Activated CD4-positive, alpha-beta T cell treated with anti-CD3 and anti-CD28 coated beads, Interleukin-2, amount 50 U/mL, for 4 hours (primary cell): ENCODE measurements at places on chromosomes 7 and 10.

GRCh38 chr7:17406738-17407137, 108.3 kb downstream of the AHR start:
- DNase-seq = no peak

- DNase-seq = no peak
These were observed 849.9 kb upstream of the GHITM start for GRCh38 chr10:83289373-83289772.

- DNase-seq = no peak
These were observed 12.2 kb downstream of the CPA2 start for GRCh38 chr7:130278860-130279259.

DNA sequence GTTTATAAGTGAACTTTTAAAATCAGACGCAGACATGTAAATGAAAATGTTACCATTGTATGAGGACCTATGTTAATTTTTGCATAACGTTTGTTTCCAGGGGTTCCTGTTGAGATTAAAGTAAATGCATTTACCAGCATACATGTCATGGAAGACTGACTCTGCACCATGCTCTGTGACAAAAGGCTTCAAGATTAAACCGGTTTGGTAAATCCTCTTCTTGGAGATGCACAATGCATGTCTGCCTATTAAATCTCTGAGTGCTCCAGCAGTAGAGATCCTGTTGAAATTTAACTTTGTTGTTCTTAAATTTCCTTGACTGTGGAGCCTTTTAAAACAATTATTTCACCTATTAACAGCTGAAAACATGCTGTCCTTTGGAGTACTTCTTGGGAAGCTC, 36.5 kb upstream of the JAZF1 start:
- DNase-seq = no peak

DNA sequence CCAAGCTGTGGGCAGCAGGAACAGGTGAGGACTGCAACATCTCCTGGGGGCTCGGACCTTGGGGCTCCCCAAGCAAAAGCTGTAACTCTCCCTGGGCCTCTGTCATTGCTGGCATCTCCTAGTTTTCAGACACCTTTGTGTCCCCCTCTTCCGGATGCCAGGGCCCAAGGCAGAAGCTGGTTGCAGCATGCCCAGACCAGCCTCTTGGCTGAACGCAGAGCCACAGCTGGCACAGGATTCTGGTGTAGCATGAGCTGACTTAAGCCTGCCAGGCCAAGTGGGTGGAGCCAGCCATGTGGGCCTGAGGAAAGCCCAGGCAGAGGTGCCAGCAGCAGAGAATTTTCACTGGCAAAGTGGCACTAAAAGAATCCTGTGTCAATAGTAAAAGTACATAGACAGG, 43.5 kb downstream of the ZWINT start:
- no peak for DNase-seq

- DNase-seq = no peak
These were observed 435.2 kb upstream of the SEMA3A start for GRCh38 chr7:84629640-84630318.

DNA sequence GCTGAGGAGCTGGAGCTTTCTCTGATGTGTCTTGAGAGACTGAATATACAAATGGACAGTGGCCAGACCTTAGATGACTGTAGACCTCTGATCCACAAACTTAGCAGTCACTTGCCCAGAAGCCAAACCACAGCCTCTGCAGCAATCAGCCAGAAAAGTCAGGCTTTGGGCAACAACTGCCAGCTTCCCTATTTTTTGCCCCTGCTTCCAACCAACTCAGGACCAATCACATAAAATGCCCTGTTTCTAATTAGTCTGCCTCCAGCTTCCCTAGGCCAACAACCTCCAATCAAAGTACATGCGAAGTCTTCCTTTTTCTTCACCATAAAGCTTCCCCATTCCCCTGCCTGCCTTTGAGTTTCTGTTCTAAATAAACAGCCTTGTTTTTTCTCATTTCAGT, 37.8 kb upstream of the CACUL1 start:
- DNase-seq = no peak

DNA sequence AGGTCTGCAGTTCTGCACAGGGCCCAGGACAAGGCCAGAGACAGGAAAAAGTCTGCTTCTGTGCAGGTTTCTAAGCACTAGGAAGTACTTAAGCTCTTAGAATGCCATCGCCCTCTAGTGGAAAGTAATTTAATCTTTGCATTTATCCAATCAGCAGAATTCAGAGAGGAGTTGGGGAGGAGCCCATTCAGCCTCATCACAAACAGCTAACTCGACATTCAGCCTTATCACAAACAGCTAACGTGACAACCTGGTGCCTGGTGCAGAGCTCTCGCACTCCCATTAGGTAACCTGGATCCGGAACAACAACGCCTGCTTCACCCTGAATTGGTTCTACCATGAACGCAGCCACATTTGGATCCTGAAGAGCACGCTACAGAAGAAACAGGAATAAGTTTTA, 15.2 kb downstream of the OAT start:
- no peak for DNase-seq

- no peak for DNase-seq
These were observed 14.6 kb downstream of the FGL2 start for GRCh38 chr7:77184990-77185389.

DNA sequence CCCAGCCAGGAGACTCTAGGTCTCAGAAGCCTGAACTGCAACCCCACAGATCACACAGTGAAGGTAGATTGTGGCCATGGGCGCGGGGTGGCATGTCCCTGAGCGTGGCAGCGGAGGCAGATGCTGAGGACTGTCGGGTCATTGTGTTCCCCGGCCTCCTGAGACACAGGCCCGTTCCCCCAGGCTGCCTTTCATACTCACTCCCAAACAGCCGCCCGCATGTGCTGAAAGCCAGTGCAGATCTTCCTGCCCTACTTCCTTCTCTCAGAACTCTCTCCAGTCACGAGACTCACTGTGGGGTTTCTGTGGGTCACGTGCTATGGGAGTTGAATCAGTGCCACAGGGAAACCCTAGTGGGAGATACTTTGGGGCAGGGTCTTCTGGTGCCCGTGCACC, 48.0 kb downstream of the ZNF467 start:
- DNase-seq = no peak

- DNase-seq = no peak
These were observed 26.3 kb downstream of the CLRN3 start for GRCh38 chr10:127866276-127867013.

DNA sequence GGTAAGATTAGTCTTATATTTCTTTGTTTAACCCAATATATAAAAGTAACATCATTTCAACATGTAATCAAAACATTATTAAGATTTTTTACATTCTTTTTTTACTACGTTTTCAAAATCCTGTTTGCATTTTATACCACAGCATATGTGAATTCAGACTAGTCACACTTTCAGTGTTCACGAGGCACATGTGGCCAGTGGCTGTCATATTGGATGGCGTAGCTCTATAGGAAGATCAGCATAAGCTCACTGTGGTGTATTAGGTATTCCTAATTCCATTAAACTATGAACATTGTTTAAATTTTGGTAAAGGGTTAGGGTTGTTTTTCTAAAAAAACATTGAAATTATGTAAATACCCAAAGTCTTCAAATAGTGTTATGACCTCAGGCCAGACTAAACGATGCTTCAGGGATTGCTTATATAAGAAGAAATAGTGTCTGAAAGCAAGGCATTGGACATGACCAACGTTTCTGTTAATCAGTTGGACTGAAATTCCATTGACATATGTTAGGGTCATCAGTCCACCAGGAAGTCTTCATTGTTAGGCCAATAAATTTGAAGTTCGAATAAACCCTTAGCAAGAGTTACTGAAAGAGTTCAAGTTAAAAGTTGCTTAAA, 97.0 kb downstream of the BICC1 start:
- DNase-seq = no peak

GRCh38 chr10:61901829-61902444, 438 bp downstream of the ARID5B start:
- DNase-seq = no peak

GRCh38 chr7:154178895-154179294, 126.7 kb downstream of the DPP6 start:
- DNase-seq = no peak

DNA sequence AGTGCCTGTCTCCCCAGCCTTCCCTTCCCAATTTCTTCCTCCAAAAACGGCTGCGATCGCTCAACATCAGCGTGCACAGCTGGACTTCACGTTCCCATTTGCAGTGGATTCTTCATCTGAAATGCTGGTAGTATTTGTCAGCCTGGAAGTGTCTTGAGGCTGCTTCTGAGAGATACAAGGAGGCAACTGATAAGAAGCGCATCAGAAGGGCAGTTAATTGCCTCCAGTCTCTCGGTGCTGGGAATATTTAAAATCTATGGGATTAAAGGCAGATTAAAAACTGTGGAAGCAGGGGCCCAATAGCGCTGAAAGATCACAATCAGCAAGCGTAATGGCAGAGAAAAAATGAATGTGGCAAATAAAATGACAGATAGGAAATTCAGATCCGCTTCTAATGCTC, 450.0 kb downstream of the GATA3 start:
- no peak for DNase-seq

GRCh38 chr10:2933519-2933918, 133.8 kb upstream of the PFKP start:
- DNase-seq = no peak

GRCh38 chr7:37918526-37918925, 1.9 kb upstream of the SFRP4 start:
- no peak for DNase-seq

DNA sequence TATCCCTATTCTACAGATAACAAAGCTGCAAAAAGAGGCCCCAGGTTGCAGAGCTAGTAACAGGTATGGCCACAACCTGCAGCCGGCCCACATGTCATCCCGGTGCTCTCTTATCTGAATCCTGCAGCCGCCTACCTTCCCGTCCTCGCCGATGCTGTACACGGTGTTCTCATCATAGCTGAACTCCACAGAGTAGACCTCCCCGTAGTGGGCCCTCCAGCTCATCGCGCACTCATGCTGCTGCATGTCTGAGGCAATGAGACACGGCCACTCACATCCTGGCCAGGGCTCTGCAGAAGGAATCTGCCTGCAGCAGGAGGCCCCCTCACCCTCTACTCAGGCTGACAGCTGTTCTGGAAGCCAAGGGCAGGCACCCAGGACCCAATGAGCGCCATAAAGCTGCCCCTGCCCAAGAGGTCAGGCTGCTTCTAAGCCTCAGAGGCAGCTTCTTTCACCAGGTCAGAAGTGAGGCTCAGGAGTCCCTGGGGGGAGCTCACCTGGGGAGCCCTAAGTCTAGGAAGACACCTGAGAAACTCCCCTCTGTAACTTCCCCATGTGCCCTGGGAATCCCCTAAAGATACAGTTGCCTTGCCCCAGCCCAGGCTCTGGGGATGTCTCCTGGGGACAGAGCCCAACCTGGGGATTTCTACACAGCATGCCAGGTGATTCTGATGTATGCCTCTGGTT, 17.9 kb upstream of the CYREN start:
- no peak for DNase-seq

DNA sequence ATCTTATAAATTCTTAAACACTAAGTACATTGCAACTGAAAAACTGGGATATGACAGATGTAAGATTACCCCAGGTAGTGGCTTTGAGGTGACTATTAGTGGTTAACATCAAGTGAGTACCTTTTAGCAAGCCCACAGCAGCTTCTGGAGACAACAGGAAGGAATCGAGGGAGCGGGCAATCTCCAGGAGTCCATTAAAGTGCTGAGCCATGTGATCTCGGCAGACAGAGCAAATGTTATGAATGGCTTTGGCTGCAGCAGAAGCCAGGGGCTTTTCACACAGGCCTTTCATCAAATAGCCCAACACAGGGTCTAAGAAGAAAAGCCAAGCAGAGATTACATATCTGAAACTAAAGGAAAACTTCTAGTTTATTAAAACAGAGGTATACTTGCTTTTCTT, 48.9 kb downstream of the IRF5 start:
- no peak for DNase-seq

DNA sequence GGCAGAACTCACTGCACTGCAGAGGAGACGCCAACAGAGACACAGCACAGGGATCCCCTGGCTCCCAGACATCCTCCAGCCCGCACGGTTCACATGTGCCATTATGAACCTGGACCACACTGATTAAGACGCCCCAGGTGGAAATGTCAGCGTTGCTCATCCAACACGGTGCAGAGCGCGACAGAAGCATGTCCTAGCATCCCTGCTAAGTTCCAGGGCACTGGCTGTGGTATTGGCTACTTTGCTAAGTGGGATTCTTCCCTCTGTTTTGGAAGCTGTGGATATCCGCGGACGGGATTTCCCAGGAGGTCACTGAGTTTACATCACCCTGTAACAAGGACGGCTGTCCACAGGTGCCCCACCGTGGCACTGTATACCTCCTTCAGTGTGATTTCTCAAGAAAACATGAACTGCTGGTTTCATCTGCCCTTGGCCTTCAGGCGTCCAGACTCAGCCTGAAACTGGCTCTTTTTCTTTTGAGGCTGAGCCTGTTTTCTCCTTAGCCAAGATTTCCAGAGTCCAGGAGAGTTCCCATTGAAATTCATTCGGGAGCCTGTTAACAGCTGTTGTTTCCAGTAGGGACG, 324.0 kb downstream of the WDR37 start:
- DNase-seq = no peak

GRCh38 chr10:6278519-6279120, 75.9 kb downstream of the PFKFB3 start:
- no peak for DNase-seq

DNA sequence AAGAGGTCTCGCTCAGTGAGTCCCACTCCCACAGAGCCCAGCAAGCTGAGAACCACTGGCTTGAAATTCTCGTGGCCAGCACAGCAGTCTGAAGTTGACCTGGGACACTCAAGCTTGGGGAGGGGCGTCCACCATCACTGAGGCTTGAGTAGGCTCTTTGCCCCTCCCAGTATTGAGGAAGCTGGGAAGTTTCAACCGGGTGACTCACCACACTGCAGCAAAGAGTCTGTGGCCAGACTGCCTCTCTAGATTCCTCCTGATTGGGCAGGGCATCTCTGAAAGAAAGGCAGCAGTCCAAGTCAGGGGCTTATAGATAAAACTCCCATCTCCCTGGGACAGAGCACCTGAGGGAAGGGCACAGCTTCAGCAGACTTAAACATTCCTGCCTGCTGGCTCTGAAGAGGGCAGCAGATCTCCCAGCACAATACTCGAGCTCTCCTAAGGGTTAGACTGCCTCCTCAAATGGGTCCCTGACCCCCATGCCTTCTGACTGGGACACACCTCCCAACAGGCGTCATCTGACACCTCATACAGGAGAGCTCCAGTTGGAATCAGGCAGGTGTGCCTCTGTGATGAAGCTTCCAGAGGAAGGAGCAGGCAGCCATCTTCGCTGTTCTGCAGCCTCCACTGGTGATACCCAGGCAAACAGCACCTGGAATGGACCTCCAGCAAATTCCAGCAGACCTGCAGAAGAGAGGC, 970.9 kb upstream of the LRRN3 start:
- DNase-seq = no peak

DNA sequence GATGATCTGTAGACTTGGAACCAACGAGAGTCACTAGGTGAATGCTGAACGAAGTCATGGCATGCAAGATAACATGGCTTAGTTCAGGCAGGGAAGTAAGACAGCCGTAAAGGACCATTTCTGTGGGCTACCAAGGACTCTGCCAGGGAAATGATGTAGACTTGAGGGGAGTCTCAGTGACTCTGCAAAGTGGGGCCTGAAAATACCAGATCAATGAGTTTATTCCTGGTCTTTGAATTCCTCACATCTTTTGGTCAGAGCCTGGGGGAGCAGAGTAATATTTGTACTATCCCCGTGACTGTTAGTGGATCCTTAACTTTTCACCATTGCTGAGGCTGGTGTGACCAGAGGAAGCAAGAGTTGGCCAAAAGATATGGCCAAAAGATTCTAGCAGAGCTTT, 60.7 kb upstream of the INHBA start:
- DNase-seq = no peak

- no peak for DNase-seq
These were observed 59.1 kb downstream of the PDGFA start for GRCh38 chr7:460374-461116.
